Uterus (tissue), 4 donors: ENCODE measurements at places on chromosomes 3 and 15. TPM values are rescaled to one million over a fixed set of nuclear protein-coding genes. Genes with fewer than 3 reads are reported as not detected.

The ZPLD1 gene
- total RNA-seq = not detected

The TRPM7 gene
- 755 TPM for total RNA-seq

The UBE3A gene
- total RNA-seq = 159 TPM

- no peaks in the 10 kb centered on the region for H3K4me1 ChIP-seq
- DNase-seq = no peak
- no peak overlapping the region for H3K4me3 ChIP-seq
Observed at GRCh38 chr15:56598991-56599390, 134.1 kb upstream of the MNS1 start.
